ENCODE measurements at places on chromosomes 2 and 18.

DNA sequence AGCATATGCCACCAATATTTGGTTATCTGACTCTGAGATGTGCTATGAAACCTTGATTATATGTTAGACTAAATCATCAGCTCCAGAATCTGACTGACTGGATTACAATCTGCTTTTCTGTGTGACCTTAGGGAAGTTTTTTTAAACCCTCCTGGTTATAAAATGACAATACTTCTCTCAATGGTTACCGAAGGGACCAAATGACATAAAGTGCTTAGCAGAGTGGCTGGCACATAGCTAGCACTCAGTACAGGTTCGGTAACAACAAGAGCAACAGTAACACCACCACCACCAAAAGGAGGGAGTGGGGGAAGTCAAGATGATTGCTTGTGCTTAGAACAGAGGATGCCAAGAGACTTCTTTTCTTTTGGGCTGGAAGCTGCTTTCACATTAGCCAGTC, 306.2 kb downstream of the PTPRM start:
- DNase-seq = no peak

DNA sequence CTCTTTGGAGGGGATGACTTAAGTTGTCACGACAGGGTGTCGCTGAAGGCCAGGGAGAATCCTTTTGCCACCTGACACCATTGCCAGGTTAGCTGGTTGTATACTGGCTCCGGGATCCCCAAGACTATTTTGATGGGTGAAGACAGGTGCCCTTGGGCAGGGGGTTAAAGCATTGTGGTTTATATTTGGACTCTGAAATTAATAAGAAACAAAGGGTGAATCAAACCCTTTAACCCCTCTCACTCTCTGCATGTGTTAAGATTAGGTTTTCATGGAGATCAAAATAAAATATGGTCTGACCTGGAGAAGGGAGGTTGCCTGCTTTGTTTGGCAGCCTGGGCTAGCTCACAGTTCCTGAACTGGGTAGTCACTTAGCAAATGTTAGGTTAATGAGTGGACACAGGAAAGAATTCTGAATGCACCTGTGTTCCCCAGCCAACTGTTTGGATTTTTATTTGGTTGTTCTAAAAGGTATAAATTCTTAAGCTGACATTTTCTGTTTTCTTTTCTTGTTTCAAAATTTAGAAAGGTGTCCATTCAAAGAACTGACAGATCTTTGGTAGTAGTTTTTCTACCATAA, 301.7 kb downstream of the KCNS3 start:
- DNase-seq = no peak

DNA sequence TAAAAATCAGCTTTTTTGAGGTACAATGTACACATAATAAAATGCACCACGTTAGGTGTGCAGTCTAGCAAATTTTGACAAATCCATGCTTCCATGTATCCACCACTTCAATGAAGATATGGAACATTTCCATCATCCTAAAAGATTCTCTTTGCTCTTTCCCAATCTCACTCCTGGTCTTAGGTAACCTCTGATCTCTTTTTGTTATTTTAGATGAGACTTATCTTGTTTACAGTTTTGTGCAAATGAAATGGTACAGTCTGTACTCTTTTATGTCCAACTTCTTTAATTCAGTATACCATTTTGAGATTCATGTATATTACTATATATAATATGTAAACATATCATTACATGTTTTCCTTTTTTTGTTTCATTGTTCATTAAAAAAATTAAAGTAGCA, 16.3 kb upstream of the SERPINB5 start:
- DNase-seq = no peak

DNA sequence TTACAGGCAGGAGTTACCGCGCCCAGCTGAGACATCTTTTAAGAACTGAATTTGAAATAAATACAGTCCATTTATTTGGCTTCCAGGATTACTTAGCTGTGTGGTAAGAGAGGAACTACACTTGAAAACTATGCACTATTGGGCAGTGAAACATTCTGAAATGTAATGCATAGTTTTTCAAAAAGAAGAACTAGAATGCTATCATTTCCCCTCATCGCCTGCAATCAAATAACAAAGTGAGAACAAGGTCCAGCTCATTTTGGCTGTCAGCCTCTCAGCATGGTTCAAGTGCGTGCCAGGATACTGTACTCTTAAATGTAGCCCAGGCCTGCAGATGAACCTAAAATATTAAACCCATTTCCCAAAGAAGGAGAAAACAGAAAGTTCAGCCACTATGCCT, 76.6 kb upstream of the ARL5A start:
- no peak for DNase-seq

GRCh38 chr2:70574109-70574508, 20.5 kb upstream of the TGFA start:
- DNase-seq = no peak

DNA sequence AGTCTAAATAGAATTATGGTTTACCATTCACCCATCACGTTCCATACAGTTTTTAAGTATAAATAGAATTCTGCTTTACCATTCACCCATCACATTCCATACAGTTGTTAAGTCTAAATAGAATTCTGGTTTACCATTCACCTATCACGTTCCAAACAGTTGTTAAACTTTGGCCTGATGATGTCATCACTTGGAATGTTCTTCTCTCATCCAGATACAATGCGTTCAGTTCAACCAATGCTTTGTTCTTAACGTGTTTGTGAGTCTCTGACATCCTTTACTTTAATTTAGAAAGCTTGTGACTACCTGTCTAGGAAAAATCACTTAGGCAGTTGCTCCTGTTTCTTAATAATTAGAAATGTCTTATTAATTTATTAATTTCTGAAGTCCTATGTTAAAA, 236.3 kb upstream of the RASGRP3 start:
- DNase-seq = no peak

GRCh38 chr2:192357217-192357616, 162.5 kb upstream of the TMEFF2 start:
- DNase-seq = no peak

DNA sequence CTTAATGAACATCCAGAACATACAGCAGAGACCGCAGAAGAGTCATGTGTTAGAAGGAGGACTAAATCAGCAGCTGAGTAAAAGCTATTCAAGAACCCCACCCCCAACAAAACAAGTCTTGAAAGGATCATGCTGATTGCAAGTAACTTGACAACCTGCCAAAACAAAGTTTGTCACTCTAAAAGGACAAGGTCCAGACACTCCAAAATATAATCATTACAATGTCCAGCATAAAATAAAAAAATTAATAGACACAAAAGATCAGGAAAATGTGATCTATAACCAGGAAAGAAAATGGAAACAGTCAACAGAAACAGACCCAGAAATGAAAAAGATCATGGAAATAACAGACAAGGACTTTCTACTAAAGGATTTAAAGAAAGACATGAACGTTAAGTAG, 28.5 kb downstream of the CCDC88A start:
- no peak for DNase-seq

- no peak for DNase-seq
Observed at GRCh38 chr2:184178229-184178628, 420.1 kb upstream of the ZNF804A start.

DNA sequence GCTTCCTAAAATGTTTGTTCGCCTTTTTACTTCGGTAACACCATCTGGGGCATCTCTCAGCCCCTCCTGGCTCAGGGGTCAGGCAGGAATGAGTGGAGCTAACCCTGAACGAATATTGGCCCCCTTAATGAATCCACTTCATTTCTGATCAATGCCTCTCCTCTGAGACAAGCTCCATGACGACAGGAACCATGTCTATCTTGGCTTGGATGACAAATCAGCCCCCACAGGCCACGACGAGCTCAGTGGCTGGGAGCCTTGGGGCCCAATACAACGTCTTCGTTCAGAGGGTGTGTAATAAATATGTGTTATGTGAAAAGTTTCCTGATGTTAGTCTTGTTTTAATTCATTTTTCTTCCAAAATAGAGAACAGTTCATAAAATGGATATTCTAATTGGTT, 133.0 kb downstream of the COL6A3 start:
- no peak for DNase-seq

GRCh38 chr2:34602262-34602661, 1003.2 kb upstream of the FAM98A start:
- DNase-seq = no peak

- DNase-seq = no peak
Observed at GRCh38 chr2:94871226-94872087, at the start of gene TEKT4. TSS of gene TEKT4 (plus strand) at chr2:94871430. CDS start at chr2:94871580, 150 bp downstream.

DNA sequence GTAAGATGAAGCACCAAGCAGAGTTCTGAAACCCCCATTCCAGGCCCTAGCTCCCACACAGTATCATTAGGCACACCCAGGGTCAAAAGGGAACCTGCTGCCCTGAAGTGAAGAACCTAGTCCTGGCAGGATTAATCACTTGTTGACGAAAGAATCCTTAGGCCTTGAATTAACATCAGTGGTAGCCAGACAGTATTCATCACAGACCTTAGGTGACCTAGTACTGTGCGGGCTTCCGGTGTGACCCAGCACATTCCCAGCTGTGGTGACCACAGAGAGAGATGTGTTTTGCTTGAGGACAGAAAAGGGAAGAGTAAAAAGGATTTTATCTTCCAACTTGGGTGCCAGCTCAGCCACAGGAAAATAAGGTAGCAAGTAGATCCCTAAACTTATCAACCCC, 1071.4 kb upstream of the FAM98A start:
- DNase-seq = no peak

DNA sequence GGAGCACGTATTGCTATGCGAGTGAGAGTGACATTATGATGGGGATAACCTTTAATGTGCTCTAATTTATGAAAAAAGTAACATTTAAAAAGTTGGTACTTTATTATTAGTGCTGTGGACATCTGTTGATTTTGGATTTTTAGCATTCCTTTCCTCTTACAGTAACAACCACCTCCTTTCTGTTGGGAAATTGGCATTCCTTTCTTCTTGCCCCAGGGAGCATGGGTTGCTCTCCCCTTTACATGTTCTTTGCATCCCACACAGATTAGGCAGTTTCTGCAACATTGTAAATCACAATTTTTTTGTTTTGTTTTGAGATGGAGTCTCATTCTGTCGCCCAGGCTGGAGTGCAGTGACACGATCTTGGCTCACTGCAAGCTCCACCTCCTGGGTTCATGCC, 300.2 kb downstream of the LPIN1 start:
- DNase-seq = no peak

DNA sequence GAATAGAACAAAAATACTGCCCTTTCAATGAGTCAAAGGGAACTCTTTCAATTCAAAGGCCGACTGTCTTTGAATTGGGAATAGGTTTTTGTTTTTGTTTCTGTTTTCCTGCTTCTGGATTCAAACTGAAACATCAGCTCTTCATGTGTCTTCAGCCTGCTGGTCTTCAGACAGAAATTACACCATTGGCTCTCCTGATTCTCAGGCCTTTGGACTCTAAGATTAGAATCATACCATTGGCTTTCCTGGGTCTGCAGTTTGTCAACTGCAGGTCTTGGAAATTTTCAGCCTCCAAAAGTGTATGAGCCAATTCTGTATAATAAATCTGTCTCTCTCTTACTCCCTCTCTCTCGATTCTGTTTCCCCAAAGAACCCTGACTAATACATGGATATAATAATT, 31.1 kb downstream of the CTLA4 start:
- no peak for DNase-seq

DNA sequence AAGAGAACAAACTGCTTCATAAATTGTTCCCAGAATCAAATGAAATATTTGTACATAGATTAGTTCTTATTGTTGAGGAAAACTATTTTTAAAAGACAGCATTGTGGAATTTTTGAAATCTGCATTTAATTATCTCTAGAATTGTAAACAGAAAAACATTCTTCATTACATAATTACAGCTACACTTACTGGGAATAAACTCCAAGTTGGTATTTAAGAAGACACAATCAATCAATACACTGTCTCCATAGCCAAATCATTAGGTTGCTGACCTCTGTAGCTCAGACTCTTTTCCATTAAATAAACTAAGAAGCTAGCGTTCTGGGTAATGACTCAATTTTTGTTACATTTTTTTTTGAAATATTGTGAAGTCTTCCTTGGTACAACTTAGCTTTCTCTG, 70.2 kb upstream of the PIEZO2 start:
- no peak for DNase-seq

DNA sequence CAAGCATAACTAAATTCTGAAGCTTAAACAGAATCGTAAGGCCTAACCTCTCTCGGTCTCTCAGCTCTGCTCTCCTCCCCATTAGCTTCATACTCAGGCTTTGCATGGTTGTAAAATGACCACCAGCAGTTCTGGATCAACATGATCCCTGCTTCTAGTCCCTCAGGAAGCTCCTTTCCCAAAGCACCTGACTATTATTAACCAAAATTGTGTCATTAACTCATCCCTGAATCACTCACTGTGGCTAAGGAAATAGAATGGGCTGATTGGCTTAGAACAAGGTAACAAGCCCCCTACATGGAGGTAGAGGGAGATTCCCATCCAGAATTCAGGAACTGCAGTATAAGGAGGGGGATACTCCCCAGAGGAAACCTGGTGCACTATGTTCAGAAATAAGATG, 448.3 kb downstream of the ARHGAP15 start:
- no peak for DNase-seq

DNA sequence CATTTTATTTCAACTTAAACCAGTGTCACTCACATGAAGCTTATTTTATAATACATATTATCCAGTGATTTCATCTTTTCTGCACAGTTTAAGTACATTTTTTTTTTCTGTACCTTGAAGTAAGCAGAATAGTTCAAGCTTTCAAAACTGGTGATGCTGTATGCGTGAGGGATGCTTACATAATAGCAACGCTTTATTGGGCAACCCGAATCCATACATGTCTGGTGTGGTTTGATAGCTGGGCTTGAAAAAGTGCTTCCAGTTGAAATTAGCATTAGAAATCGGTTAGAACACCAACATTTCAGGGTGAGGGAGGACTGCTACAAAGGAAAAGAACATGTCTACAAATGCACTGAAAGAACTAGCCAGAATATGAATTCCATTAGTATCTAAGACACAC, 117.4 kb downstream of the MBP start:
- no peak for DNase-seq

DNA sequence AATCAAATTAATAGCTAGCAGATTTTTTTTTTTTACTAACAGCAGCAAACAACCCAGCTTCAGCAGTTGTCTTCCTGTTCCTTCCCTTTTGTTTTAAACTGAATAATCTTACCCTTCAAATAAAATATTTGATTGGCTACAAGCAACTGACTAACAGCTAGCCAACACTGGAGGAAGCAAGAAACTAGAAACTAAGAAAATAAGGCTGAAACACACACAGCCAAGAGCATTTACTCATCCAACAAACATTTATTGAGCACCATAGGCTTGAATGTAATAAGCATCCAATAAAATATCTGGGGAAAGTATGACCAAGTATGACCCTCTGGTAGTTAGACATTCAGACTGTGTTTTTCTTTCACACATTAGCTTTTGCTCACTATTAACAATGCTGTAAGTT, 189.2 kb downstream of the CD226 start:
- no peak for DNase-seq
